ENCODE measurements at places on chromosomes 1 and 21. TPM values are rescaled to one million over a fixed set of nuclear protein-coding genes. Genes with fewer than 3 reads are reported as not detected.

- peak; percentile 74 for DNase-seq
These were observed 4.7 kb downstream of the LAX1 start for GRCh38 chr1:203769505-203770343.

DNA sequence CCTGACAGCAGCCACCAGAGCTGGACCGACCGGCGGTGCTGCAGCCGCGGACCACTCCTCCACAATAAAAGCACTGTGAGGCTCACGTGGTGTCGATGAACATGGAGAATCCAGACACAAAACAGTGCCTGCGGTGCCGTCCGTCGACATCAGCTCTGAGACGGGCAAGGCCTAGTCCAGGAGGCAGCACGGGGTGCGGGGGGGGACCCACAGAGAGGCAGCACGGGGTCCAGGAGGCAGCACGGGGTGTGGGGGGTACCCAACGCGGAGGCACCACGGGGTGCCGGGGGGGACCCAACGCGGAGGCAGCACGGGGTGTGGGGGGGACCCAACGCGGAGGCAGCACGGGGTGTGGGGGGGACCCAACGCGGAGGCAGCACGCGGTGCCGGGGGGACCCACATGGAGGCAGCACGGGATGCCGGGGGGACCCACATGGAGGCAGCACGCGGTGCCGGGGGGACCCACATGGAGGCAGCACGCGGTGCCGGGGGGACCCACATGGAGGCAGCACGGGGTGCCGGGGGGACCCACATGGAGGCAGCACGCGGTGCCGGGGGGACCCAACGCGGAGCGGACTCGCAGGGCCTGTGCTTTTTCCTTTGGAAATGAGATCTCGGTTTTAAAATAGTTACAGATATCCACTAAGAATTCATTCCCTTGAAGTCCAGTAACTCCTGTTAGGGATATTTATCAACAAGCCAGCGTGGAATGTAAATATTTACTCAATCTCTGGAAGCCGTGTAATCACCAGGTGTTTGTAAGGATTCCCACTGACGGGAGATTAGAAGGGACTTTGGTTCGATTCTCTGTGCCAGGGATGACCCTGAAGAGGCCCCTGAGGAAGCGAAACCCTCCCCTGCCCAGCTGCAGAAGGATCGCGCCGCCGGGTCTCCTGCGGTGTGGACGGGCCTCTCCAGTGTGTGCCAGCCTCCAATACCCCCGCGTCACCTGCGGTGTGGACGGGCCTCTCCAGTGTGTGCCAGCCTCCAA lies 52.1 kb downstream of the COL6A1 start:
- DNase-seq = no peak

GRCh38 chr1:234535763-234536515 lies 57.0 kb upstream of the TARBP1 start:
- no peak for DNase-seq

- DNase-seq = no peak
These were observed 46.5 kb upstream of the PARP1 start for GRCh38 chr1:226454349-226454748.

DNA sequence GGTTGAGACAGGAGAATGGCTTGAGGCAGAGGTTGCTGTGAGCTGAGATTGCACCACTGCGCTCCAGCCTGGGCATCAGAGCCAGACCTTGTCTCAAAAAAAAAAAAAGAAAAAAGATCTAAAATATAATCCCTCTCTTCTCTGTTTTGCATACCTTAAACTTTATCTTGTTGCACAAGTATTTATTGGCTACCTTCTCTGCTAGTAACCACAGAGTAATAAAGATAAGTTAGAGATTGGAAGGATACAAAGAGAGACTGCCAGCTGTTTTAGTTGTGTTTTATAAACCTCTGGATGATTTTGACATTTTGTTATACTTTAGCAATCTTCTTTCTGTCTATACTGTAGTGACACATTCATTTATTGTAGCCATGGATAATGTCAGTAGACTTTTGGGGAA lies 27.7 kb downstream of the AGO3 start:
- no peak for DNase-seq

Gene VCAM1
- polyA plus RNA-seq = 30.0 TPM

Gene KIRREL1
- polyA plus RNA-seq = 185 TPM

DNA sequence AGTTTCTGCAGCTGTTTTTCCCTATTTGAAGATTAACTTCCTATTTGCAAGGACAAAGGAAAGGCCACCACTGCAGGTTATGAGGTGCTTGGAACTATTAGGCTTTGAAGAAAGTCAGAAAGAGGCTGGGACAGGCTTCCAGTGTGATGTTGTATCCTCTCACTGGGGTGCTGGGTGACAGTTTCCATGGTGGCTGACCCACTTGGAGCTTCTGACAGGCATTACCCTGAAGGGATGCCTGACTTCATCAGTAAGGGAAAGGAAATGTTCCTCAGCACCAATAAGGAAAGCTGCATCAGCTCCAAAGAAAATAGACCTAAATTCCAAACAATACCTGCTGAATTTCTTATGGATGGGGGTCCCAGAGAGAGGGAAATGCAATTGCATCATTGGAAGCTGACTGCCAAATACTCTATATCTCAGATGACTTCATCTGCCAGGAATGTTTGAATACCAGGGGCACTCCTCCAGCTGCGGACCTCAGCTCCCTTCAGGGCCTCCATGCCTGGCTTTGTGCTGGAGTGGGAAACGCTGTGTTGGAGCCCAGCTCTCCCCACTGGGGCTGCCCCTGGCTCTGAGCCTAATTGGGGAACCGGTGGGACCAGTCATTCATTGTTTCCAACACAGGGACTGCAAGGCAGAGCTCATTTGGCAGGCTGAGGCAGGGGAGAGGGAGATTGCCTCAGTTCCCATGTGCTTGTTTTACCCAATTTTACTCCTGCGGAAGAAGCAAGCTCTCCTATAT lies 76.6 kb downstream of the RGL1 start:
- no peak for DNase-seq

DNA sequence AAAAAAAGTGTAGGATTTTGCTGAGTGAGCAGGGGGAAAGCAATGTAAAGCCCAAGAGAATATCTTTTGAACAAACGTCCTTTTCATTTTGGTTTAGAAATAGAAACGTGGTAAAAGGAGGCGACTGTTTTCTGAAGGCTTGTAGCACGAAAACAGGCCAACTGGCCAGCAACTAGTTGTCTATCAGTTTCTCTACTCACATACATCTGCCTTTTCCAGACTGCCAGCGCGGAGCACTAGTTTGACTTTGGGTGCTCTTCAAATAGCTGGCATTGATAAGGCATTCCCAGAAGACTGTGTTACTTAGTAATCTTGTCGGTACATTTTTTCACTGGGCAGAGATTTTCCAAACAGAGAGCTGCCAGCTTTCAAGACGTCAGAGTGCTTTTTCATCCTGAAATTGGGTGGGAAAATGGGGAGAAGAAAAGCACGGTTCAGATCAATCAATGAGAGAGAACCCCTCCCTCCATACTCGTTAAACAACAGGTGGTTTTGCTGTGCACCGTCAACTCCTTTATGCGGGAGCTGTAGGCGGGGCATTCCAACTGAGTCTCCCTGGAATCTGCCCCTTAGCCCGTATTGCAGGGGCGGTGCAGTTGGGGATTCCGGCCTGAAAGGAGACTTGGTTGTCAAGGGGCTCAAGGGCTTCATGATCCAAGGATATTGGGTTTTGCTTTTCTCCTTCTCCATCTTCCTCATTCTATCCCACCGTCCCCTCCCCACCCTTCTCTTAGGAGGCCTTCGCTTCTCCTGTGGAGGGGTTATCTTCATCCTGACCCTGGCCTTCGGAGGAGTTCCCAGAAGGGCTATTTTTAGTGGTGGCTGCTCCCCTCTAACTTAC lies 884 bp upstream of the LRRC8C start:
- DNase-seq = peak; percentile 10

GRCh38 chr1:232905331-232906034 lies 44.9 kb upstream of the NTPCR start:
- DNase-seq = no peak

DNA sequence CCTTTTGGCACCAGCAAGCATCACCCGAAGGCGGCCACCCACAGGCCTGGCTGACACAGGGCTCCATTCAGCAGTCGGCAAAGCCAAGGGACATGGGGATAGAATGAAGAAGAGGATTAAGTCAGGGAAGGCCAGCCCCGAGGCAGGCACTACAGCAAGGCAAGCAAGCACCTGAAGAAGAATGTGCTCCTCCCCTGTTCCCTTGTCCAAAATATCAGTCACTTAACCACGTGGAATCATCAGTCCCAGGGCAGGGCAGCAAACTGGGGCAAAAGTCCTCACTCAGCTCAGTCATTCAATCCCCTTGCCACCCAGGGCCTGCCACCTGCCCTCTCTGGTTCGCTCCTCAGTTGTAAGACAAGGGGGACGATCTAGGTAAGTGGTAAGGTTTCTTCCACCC lies 9.3 kb downstream of the KANK4 start:
- DNase-seq = no peak

GRCh38 chr21:33789697-33790096 lies 125.9 kb downstream of the ATP5PO start:
- no peak for DNase-seq

DNA sequence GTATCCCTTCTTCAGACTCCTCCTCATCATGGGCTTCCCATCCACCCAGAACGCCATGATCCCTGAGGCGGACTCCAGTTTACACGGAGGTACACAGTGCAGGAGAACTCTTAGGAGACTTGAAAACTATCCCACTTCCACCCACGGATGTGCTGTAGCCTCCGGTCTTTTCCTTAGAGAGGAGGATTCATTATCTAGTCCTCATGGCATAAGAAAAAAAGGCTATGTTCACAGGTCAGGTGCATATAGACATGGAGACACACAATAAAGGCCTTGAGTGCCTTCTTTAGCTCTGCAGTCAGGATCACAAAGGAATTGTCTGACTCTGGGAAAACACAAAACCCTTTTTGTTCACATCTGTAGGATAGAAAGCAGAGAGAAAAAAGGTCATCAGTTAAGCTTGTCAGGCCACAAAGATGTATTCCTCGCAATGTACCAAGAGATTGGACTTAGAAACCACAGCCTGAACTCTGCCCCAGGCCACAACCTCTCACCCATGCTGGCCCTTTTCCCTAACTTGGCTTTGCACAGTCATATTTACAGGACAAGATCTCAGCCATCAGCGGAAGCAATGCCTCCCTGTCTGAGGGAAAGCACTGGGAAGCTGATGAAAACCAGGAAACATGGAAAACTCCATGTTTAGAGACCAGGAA lies 9.0 kb downstream of the CRP start:
- DNase-seq = no peak

- DNase-seq = no peak
These were observed 1.3 kb upstream of the CTTNBP2NL start for GRCh38 chr1:112394743-112395062.

Gene C1orf141
- polyA plus RNA-seq = 0.32 TPM

GRCh38 chr1:7293702-7294629 lies 477.1 kb upstream of the VAMP3 start:
- DNase-seq = no peak

GRCh38 chr1:176187001-176187400 lies 20.1 kb downstream of the COP1 start:
- DNase-seq = no peak

Measured in right renal cortex interstitium (tissue), 3 donors.